Activated naive CD8-positive, alpha-beta T cell treated with anti-CD3 and anti-CD28 coated beads, Interleukin-2, amount 50 U/mL, for 16 hours (primary cell): ENCODE measurements at places on chromosomes 3 and 15.

DNA sequence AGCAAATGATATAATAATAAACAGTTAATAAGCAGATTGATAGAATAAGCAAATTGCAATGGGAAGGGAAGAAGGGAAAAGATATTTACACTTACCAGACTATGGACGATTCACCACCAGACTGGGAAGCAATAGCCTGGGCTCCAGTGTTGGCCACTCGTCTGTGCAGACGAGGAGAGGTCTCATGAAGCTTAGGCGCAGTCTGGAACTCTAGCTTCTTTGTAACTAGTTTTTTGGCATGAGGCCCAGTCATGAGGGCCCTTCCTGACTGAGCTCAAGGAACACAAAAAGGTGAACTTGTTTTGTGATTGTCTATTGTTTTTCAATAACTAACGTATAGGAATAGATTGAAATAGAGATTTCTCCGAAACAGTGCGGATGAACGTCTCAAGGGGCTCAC is 63.3 kb upstream of the GATM start:
- no peak for DNase-seq

GRCh38 chr3:157417247-157417646 is 19.4 kb upstream of the PTX3 start:
- no peak for DNase-seq

DNA sequence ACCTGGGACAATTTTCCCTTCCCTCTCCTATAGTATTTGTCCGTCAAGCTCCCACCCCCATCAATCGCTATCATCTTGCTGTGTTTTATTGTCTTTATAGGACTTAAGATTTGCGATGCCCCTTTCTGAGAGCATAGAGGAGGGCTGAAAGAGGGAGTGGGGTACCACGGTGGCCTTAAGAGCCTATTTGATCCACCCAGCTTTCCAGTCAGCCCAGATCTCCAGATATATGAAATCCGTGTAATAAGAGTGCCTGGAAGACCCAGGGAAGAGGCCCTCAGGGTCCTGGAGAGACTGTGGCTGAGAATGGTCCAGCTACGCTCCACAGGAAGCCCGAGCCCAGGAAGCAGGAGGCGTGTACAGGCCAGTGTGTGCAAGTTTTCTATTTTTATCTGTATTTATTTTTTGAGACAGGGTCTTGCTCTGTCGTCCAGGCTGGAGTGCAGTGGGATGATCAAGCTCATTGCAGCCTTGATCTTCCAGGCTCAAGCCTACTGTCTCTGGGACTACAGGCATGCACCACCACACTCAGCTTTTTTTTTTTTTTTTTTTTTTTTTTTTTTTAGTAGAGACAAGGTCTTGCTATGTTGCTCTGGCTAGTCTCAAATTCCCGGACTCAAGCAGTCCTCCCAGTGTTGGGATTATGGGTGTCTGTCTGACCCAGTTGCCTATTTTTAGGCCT is 964 bp upstream of the NCKIPSD start:
- DNase-seq = no peak

GRCh38 chr3:101151286-101151913 is 158.2 kb upstream of the ABI3BP start:
- no peak for DNase-seq

GRCh38 chr3:168260859-168261258 is 165.1 kb upstream of the GOLIM4 start:
- DNase-seq = no peak
